ENCODE measurements at places on chromosomes 5 and 9. TPM values are rescaled to one million over a fixed set of nuclear protein-coding genes. Genes with fewer than 3 reads are reported as not detected.

- peaks cover 8% of the 10 kb centered on the region for H3K4me1 ChIP-seq
- no peak for DNase-seq
- no peaks in the 10 kb centered on the region for H3K27me3 ChIP-seq
- no peak overlapping the region for H3K27ac ChIP-seq
- H3K36me3 ChIP-seq: no peaks in the 10 kb centered on the region
- H3K4me3 ChIP-seq: no peak overlapping the region
Measured at GRCh38 chr5:52702877-52703276, 84.8 kb upstream of the ITGA1 start.

DNA sequence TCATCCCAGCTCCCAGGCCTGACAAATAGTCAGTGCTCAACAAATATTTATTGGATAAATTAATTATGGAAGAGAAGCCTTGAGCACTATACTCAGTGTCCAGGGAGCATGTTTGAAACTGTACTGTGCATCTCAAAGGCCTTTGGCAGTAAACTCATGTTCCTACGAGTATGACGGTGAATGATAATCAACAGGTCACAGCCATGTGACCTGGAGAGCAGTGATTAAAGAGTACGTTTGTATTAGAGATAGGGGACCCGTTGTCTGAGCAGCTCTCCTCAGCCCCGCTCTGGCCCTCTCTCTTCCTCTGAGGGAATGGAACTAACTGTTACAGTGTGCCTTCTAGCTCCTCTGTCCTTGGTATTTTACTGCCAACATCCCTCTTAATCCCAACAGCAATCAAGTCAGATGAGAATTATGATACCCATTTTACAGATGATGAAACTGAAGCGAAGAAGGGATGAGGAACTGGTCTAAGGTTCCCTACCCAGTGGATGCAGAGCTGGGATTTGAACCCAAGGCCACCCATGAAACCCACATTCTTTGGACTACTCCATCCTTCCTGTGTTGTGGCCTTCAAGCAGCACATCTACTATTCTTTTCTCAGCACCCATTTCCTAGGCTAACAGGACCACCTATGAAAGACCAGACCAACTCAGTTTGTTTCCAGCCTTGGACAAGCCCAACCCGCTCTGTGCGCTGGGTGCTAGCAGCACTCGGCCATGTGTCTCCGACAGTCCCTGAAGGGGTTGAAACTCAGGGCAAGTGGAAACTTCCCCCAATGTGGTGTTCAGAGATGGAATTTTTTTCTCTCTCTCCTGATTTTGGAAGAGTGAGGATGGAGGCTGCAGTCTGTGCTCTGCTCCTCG is 34.9 kb downstream of the SPRY4 start:
- peaks cover 3% of the 10 kb centered on the region for H3K4me1 ChIP-seq
- no peak overlapping the region for H3K27ac ChIP-seq
- no peaks in the 10 kb centered on the region for H3K36me3 ChIP-seq
- no peaks in the 10 kb centered on the region for H3K27me3 ChIP-seq
- no peak for DNase-seq

- DNase-seq: peak; percentile 8
- no peaks in the 10 kb centered on the region for H3K36me3 ChIP-seq
- H3K27ac ChIP-seq: no peak overlapping the region
- H3K4me3 ChIP-seq: no peak overlapping the region
- H3K4me1 ChIP-seq: no peaks in the 10 kb centered on the region
- H3K27me3 ChIP-seq: no peaks in the 10 kb centered on the region
Measured at GRCh38 chr9:3161912-3162311, 318.0 kb upstream of the PUM3 start.

- no peaks in the 10 kb centered on the region for H3K27me3 ChIP-seq
- no peak for DNase-seq
- H3K36me3 ChIP-seq: peaks cover 8% of the 10 kb centered on the region
Measured at GRCh38 chr9:131423171-131423581, 29.3 kb downstream of the PRRC2B start.

Gene IFNA16
- not detected for total RNA-seq

Gene ZNF462
- 1.3 TPM for total RNA-seq

Gene MEIKIN
- not detected for total RNA-seq

DNA sequence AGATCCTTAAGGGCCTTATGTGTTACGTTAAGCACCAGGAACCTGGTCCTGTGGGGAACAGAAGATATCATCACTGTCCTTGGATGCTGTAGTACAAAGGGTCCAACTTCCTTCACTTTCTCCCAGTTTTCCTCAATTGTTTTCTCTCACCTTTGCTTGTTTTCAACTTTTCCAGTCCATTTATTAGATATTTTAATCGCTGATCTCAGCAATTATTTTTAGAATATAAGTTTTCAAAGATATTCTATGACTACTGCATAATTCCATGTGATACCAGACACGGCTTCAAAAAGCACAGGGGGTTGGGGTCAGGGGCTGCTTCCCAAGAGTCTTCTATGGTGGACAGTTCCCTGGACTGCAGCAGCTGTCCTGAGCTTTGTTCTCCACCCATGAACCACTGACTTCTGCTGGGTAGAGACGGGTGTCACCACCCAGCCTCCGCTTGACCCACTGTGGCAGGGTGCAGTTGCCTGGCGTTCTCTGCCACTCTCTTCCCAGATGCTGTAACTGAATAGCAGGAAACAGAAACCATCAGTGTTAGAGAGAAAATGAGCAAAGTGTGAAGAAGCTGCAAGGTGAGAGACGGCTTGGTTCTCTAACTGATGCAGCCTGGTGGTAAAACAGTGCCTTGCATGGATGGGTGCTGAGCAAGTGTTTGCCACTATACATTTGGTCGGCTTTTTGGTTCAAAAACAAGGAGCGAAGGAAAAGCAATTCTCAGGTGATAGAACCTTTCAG is 383.0 kb downstream of the RAB3C start:
- H3K4me1 ChIP-seq: no peaks in the 10 kb centered on the region
- H3K27me3 ChIP-seq: no peaks in the 10 kb centered on the region
- H3K4me3 ChIP-seq: no peak overlapping the region
- no peak overlapping the region for H3K27ac ChIP-seq

DNA sequence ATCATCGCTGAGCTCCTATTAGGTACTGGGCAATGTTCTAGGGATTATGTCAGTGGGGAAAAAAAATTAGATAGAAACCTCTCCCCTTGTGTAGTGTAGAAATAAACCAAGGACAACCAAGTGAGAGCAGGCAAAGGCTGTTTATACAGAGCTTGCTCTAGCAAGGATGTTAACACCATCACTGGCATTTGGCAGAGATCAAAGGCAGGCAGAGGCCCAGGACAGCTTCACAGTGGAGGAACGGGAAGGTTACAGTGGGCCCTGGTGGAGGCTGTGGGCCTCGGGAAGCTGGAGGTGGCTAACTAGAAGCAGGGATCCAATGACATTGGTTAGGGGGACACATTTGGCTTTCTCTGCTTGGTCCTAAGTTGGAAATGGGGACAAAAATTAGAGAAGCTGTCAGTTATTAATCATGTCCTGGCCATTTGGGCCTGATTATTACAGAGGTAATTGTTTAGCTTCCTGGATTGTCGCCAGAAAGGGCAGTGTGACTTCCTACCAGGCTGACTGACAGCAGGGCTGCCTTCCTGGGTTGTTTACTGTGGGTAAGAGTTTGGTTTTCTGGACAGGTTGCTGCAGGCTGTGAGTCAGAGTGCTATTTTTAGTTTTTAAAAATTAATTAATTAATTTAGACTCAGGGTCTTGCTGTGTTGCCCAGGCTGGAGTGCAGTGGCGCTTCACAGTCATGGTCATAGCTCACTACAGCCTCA is 259.3 kb downstream of the ROR2 start:
- no peaks in the 10 kb centered on the region for H3K27me3 ChIP-seq
- no peaks in the 10 kb centered on the region for H3K36me3 ChIP-seq
- H3K4me1 ChIP-seq: peaks cover 3% of the 10 kb centered on the region
- H3K27ac ChIP-seq: no peak overlapping the region

GRCh38 chr5:80921026-80921425 is 39.1 kb upstream of the RASGRF2 start:
- H3K4me3 ChIP-seq: no peak overlapping the region
- H3K27ac ChIP-seq: no peak overlapping the region
- no peak for DNase-seq
- H3K4me1 ChIP-seq: no peaks in the 10 kb centered on the region

Gene IPO11
- 15.1 TPM for total RNA-seq
